ENCODE measurements at places on chromosomes 12 and 14.

DNA sequence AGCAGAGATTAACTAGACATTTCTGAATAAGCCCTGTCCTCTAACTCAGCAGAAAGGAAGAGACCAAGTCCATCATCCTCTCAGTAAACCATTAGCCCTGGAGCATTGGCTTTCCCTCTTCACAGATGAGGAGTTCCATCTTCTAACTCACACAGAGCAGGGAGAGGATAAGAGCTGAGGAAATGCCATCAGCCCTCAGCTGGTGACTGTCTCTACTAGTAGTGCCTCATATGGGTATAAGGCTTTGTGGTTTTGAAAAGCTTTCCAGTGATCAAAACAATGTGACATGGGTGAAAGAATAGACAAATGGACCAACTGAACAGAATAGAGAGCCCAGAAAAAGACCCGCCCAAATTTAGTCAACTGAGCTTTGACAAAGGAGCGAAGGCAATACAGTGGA lies 197.2 kb upstream of the NUDT4 start:
- DNase-seq: no peak

DNA sequence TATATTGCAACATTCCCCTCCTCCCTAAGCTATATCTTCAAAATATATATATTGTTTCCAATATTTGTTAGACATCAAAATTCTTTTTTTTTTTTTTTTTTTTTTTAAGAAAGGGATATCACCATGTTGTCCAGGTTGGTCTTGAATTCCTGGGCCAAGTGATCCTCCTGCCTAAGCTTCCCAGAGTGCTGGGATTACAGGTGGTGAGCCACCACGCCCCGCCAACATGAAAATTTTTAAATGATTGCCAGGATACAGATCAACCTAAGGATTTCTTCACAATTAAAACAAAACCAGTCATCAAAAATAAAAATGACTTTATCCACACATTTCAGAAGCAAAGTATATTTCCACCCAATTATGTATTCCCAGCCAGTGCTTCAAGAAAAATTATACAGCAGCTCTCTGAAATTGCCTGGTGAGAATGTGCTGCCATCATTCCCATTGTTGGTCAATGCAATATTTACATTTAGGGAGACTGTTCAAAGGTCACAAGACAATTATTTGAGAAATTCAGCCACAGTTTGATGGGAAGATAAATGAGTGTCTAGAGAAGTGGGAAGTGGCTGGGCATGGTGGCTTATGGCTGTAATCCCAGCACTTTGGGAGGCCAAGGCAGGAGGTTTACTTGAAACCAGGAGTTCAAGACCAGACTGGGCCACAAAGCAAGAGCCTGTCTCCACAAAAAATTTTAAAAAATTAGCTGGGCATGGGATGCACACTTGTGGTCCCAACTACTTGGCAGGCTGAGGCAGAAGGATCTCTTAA lies 141.7 kb upstream of the AMIGO2 start:
- DNase-seq: no peak

- DNase-seq: no peak
Observed at GRCh38 chr14:76430017-76430416, 54.1 kb downstream of the ESRRB start.

- DNase-seq: no peak
Observed at GRCh38 chr12:38501481-38501880, 184.9 kb downstream of the ALG10B start.

DNA sequence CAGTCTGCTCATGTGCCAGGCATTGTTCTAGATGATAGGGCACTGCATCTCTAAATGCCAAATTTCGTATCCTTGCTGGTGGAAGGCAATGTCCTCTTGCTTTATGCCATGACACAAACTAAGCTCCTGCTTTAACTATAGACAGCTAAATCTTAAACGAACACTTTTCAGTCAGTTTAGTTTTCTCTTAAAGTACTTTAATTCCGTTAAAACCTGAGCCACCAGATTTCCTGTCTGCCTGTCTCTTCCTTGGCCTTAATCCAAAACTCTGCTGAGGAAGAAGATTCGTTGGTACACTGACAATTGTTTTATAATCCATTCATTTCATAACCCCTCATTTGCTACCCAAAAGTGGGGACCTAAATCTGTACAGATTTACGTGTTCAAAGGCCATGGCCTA lies 194.4 kb upstream of the BCL2L14 start:
- no peak for DNase-seq

- no peak for DNase-seq
Observed at GRCh38 chr12:6072302-6072752, 52.1 kb downstream of the VWF start.

DNA sequence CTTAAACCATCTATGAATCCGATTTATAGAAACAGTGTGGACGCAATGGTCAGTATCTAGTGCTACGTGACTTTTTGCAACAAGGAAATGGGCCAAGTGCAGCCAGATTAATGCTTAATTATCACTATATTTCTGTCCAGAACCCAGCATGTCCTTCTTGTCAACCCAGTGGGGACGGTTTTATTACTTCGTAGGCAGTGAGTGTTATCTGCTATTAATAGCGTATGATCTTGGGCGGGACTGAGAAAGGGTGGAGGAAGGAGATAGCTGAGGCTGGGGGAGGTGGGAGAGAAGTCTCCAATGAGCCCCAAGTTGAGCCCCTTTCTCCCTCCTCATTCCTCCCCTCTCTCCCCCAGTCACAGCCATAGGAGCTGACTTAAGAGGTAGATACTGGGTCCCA lies 59.7 kb upstream of the FAM222A start:
- DNase-seq: no peak

GRCh38 chr12:19093218-19093617 lies 36.3 kb upstream of the PLEKHA5 start:
- DNase-seq: no peak

DNA sequence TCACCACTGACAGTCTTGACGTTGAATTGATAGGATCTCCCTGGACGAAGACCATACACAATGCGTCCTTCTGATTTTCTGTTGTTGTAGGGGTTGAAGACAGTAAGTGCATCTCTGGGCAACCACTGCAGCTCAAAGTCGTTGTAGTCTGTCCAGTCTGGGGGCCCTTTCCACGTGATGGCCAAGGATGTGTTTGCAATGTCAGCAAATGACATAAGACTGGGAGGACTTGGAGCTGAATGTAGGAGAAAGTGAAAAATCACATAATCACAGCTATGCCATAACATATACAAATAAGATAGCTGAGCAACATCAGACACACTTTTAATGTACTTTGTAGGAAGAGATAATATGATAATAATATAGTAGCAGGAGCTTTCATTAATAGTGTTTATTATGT lies 77.8 kb downstream of the PTPRB start:
- no peak for DNase-seq

GRCh38 chr14:105527381-105527825 lies 1.0 kb downstream of the TMEM121 start:
- no peak for DNase-seq

- no peak for DNase-seq
Observed at GRCh38 chr12:46831335-46832129, 5.7 kb upstream of the SLC38A4 start.

GRCh38 chr12:5965950-5966383 lies 20.9 kb upstream of the ANO2 start:
- peak; percentile 22 for DNase-seq

DNA sequence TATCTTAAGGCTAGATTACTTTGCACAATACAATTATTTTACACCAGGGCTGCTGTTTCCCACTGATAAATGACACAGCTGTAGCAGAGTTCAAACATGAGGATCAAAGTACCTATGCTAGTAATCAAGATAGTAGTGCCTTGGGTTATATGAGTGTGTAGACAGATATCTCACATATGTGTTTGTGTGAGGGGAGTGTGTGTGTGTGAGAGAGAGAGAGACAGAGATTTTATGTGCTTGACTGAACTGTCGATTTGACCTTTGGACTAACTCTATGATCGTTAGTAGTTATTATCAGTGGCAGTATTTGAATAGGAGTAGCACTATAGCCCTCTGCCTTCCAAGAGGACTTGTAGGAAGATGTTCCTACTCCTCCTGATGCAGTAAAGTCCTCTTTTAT lies 15.5 kb downstream of the PLEKHA5 start:
- no peak for DNase-seq
